CD4-positive, alpha-beta T cell treated with Interferon alpha-2 for 1 hour (primary cell): ENCODE measurements at places on chromosomes 4 and X.
A peak's percentile ranks its signal among the peaks of the same experiment; 100 is the strongest.

GRCh38 chr4:187840814-187841213, 154.8 kb upstream of the ZFP42 start:
- DNase-seq: no peak

DNA sequence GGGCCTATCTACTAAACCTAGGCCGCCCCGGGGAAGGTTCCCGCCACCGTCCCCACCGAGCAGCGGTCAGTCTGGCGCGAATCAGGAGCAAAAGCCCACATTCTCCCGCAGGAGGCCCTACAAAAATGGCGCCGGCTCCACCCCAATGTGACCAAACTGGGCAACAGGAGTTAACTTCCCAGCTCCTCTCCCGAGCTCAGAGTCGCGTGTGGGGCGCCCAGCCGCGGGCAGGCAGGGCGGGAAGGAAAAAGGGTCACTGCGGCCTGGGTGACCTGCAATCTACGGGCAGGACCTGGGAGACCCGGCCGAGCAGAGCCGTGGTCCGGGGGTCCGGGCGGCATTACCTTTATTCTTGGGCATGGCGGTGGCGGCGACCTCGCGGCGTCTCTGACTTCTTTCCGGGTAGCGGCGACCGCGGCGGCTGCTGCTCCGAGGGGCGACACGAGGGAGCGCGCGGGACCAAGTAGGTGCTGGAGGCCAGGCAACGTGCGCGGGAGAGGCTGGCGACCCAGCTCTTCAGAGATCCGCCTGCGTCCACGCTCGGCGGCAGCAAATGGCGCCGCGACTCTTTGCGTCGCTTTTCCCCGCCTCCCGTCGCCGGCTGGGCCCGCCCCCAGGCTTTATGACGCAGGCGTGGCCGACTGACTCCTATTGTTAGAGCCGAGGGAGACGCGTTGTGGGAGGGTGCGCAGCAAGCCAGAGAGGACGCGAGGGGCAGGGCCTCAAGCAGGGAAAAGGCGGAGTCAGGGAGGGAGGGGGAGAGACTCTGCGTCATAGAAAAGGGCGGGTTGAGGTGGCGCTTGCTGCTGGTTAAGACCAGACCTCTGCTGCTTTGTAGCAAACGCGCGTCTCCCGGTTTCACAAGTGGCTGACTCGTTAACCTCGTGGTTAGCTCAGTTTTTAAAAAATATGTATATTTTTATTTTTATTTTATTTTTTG, at the start of gene EIF1AX:
EIF1AX (minus strand) TSS at position 558 of the 940 bp plus-strand sequence; CDS start at position 360, 198 bp downstream.
- peak; percentile 97 for DNase-seq

- no peak for DNase-seq
Observed at GRCh38 chrX:34612036-34612435, 45.0 kb downstream of the TMEM47 start.

DNA sequence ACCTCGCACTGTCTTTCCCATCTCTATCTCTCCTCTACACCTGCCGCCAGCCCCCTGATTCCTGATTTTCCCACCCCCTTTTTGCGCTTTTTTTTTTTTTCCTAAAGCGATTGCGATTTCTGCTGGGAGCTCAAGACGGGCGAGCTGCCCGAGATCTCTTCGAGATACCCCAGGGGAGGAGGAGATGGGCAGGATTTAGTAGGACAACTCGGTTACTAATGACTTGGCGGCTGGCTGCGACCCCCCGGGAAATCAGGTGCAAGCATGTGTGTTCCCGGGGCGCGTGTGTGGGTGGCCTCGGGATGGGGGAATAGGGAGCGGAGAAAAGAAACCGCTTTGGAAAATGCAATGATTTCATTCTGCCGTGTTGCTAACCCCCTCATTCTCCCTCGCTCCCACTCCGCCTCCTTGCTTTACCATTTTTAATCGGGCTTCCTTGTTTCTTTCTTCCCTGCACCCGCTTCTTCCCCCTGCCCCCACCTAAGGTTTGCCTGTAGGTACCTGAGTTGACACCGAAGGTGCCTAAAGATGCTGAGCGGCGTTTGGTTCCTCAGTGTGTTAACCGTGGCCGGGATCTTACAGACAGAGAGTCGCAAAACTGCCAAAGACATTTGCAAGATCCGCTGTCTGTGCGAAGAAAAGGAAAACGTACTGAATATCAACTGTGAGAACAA, 4.4 kb downstream of the SLITRK2 start:
- no peak for DNase-seq

GRCh38 chr4:10347281-10347795, 109.9 kb downstream of the ZNF518B start:
- no peak for DNase-seq

DNA sequence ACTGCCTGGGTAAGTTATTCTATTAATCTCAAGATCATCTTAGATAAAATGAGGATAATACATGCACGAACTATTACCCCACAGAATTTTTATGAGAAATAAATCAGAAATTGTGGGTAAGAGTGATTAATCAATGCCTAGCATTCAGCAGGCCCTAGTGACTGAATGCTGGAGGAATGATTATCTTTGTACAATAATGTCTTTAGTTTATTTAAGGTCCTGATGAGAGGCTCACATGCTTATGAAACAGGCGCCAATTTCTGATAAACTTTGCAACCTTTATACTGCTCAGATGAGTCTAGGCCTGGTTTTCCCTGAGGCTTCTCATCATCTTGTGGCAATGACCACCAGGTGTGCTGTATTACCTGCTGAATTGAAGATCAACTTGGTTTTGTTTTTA, 27.8 kb upstream of the BMP2K start:
- no peak for DNase-seq

GRCh38 chr4:3314706-3315260, 22.0 kb downstream of the RGS12 start:
- no peak for DNase-seq

- no peak for DNase-seq
Observed at GRCh38 chr4:1380368-1381151, 25.7 kb downstream of the NKX1-1 start.

DNA sequence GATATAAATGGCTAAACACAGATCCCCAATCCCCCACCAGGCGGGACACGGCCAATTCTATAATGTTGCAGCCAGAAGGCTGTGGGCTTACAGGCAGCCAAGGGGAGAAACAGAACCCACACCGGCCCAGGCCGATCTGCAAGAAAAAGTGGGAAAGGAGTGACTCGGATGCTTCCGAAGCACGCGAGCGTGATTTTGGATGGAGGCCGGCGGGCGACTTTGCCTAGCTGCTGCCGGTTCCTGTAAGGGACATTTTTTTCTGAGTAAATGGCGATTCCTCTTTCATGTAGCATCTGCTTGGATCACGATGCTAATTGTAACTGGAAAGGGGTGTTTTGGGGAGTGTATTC, 470.2 kb downstream of the PCDH19 start:
- DNase-seq: no peak

DNA sequence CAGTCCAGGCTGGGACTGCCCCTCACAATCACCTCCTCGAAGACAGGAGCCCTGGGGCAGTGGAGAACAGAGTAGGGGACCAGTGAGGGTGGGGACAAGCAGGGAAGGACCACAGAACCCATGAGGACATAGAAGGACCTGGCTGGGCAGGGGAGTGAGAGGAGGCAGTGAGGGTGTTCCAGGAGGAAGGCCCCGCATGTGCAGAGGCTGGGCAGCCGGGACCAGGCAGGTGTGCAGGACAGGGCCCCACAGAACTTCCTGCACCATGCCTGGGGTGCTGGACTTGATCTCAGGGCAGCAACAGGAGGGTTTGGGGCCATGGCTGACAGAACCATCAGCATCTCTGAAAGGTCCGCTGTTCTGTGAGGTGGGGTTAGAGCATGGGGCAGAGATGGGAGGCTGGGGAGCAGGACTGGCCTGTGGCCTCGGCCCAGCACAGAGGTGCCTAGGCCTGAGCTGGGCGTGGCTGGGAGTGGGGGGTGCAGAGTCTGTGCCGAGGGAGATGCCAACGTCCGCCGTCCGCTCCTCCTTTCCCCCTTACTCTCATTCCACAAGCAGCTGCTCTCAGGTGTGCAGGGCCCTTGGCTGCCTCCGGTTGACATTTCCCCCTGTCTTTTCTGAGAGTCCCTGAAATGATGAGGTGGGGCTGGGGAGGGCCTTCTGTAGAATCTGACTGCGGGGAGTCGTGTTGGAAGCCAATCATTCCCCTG, 40.8 kb downstream of the EVC start:
- no peak for DNase-seq

GRCh38 chr4:7910263-7910896, 29.3 kb downstream of the AFAP1 start:
- DNase-seq: no peak

GRCh38 chrX:129648514-129649267, 6.1 kb downstream of the APLN start:
- DNase-seq: no peak

DNA sequence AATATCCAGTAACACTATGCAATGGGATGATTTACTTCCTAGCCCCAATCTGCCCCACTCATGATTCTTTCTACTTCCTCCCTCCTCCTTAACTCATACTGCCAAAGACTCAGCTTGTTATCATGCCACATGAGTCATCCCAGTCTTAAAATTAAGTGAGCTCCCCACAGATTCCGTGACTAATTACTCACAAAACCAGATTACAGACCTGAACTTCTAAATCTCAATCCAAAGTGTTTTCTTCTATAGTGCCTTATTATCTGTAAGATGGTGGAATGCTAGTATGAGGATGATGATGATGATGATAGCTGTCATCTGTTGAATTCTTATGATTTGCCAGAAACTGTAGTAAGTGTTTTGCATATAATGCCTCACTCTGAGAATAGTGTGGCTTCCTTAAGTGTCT, 27.7 kb upstream of the GPC3 start:
- no peak for DNase-seq

DNA sequence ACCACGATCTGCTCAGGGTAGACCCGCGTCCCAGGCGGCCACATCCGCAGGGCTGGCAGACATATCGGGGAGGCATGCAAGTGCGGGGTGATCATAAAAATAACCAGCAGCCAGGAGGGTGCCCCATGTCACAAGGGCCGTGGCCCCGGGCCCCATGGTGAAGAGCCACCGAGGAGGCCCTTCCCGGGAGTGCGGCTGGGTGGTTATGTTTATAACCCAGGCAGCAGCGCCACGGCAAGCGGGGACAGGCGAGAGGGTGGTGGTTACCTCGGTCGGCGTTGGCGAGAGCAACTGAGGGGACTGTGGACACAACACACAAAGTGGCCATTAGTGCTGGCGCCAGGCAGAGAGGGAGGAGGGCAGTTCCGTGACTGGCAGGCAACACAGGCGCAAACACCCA, 92.7 kb upstream of the AFAP1 start:
- no peak for DNase-seq
